ENCODE measurements at places on chromosomes 12 and 14. TPM values are rescaled to one million over a fixed set of nuclear protein-coding genes. Genes with fewer than 3 reads are reported as not detected.

GRCh38 chr14:75165586-75166391 lies 10.6 kb downstream of the TMED10 start:
- no peak for DNase-seq
- H3K4me3 ChIP-seq: peak overlapping the region; percentile 7
- peak overlapping the region; percentile 40 for H3K27ac ChIP-seq

DNA sequence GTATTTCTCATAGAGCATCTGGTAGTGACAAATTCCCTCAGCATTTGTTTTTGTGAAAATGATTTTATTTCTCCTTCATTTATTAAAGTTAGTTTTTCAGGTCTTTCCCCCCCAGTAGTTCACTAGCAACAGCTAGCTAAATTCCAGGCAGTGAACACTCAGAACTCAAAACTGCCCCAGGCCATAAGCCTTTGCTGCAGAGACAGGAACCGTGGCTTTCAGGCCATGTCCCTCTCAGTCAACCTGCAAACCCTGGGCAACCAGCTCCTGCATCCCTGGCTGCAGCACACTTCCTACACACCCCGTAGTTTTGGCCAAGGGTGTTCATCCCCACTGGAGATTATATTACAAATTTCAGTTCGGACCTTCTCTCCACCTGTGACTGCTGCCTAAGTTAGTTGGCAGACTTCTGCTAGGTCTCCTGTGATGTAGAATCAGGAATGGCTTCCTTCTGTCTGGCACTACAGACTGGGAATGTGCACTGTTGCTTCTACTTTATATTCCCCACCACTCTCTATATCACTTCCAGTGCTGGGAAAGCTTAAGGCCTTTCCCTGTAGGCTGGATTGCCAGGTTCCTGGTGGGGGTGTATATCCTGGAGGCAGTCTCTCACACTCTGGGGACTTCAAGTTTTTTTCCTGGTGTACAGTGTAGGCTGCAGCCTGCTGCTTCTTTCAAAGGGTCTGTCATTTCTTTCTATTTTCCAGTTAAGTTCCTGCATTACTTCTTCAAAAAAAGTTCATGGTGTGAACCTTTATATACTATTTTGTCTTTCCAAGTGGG lies 924.4 kb upstream of the LRFN5 start:
- DNase-seq: no peak
- H3K27me3 ChIP-seq: no peaks in the 10 kb centered on the region
- no peak overlapping the region for H3K4me3 ChIP-seq
- no peaks in the 10 kb centered on the region for H3K36me3 ChIP-seq

POTEM gene
- not detected for total RNA-seq

EXOC3L4 gene
- not detected for total RNA-seq

MORN3 gene
- total RNA-seq: not detected

- H3K27ac ChIP-seq: peak overlapping the region; percentile 84
- H3K4me1 ChIP-seq: peaks cover 37% of the 10 kb centered on the region
- H3K4me3 ChIP-seq: no peak overlapping the region
- H3K27me3 ChIP-seq: no peaks in the 10 kb centered on the region
- H3K36me3 ChIP-seq: no peaks in the 10 kb centered on the region
These were observed 31.0 kb downstream of the NINJ2 start for GRCh38 chr12:632102-632696.

- DNase-seq: no peak
- no peaks in the 10 kb centered on the region for H3K27me3 ChIP-seq
- no peaks in the 10 kb centered on the region for H3K36me3 ChIP-seq
- H3K4me1 ChIP-seq: peaks cover 13% of the 10 kb centered on the region
- H3K27ac ChIP-seq: no peak overlapping the region
- no peak overlapping the region for H3K4me3 ChIP-seq
These were observed 12.1 kb upstream of the LRP6 start for GRCh38 chr12:12278899-12279298.

GPR137C gene
- total RNA-seq: not detected

SYCP3 gene
- not detected for total RNA-seq

GRCh38 chr12:25051656-25052195 lies 102.8 kb upstream of the BCAT1 start:
- H3K4me1 ChIP-seq: no peaks in the 10 kb centered on the region
- H3K27me3 ChIP-seq: no peaks in the 10 kb centered on the region
- H3K27ac ChIP-seq: no peak overlapping the region
- no peak for DNase-seq
- H3K4me3 ChIP-seq: no peak overlapping the region
- no peaks in the 10 kb centered on the region for H3K36me3 ChIP-seq

NOS1 gene
- total RNA-seq: 0.21 TPM

MANSC4 gene
- total RNA-seq: not detected

FGF23 gene
- total RNA-seq: not detected

DNA sequence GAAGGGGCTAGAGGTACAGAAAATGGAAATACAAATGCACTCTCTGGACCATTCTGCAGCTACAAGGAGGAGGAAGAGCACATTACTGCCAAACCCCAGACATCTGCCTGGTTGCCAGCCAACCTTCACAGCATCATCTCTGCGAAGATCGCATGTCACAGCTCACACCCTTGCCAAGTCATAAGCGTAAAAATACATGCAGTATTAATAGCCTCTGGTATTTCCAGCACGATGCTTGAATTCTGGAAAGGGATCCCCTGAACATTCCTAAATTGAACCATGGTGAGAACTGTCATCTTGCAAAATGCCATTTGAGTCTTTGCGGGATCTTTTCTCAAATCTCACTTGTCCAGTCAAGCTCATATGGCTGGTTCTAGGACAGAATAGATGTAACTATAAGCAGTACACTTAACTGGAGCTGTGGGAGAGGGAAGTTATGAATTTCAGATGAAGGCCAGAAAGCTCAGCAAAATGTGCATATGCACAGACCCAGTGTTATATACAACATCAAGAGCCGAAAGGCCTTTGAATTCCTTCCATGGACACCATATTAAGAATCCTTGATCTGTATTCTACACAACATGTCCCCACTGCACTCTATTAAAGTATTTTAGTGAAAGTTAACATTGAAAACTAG lies 211.6 kb downstream of the DUSP6 start:
- H3K27me3 ChIP-seq: no peaks in the 10 kb centered on the region
- no peak overlapping the region for H3K27ac ChIP-seq
- H3K36me3 ChIP-seq: no peaks in the 10 kb centered on the region
- H3K4me3 ChIP-seq: no peak overlapping the region

DNA sequence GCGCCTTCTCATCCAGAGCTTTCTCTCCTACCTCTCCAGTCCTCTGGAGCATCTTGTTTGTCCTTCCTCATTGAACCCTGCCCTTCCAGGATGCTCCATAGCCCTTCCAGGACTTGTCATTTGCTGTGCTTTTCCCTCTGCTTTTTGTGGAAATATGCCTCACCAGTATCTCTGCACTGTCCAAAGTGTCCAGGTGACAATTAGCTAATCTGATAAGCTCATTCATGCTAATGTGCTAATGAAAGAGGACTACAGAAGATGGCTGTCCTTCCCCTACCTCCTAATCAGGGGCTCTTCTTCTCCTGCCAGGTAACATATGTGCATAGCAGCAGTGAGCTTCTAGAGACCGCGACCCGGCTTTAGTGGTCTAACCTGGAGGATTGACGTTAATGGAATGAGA lies 58.4 kb upstream of the OTX2 start:
- no peak overlapping the region for H3K4me3 ChIP-seq
- H3K36me3 ChIP-seq: no peaks in the 10 kb centered on the region
- no peaks in the 10 kb centered on the region for H3K4me1 ChIP-seq

KRT79 gene
- total RNA-seq: not detected

CCDC85C gene
- total RNA-seq: 0.64 TPM

GRCh38 chr14:93712838-93713724 lies 75.2 kb downstream of the PRIMA1 start:
- no peak for DNase-seq
- no peak overlapping the region for H3K4me3 ChIP-seq
- H3K4me1 ChIP-seq: no peaks in the 10 kb centered on the region
- no peaks in the 10 kb centered on the region for H3K27me3 ChIP-seq

- no peaks in the 10 kb centered on the region for H3K27me3 ChIP-seq
- no peaks in the 10 kb centered on the region for H3K4me1 ChIP-seq
- H3K36me3 ChIP-seq: no peaks in the 10 kb centered on the region
- H3K4me3 ChIP-seq: no peak overlapping the region
- no peak overlapping the region for H3K27ac ChIP-seq
These were observed 33.5 kb downstream of the RAD51B start for GRCh38 chr14:67852926-67853604.

SIX1 gene
- 1.1 TPM for total RNA-seq

HOXC10 gene
- not detected for total RNA-seq

FOXG1 gene
- not detected for total RNA-seq

GRCh38 chr14:45156067-45156466 lies 20.3 kb downstream of the FANCM start:
- no peak overlapping the region for H3K4me3 ChIP-seq
- H3K36me3 ChIP-seq: no peaks in the 10 kb centered on the region

OR6S1 gene
- total RNA-seq: not detected

- H3K4me1 ChIP-seq: no peaks in the 10 kb centered on the region
- H3K36me3 ChIP-seq: no peaks in the 10 kb centered on the region
- no peak overlapping the region for H3K4me3 ChIP-seq
- H3K27ac ChIP-seq: no peak overlapping the region
- no peak for DNase-seq
These were observed 199.6 kb upstream of the OTX2 start for GRCh38 chr14:57009585-57010515.

- no peak for DNase-seq
- H3K27me3 ChIP-seq: no peaks in the 10 kb centered on the region
- no peak overlapping the region for H3K4me3 ChIP-seq
- H3K4me1 ChIP-seq: no peaks in the 10 kb centered on the region
These were observed 232.5 kb upstream of the NOS1 start for GRCh38 chr12:117593815-117594400.

- no peak overlapping the region for H3K27ac ChIP-seq
- H3K4me3 ChIP-seq: no peak overlapping the region
- H3K27me3 ChIP-seq: no peaks in the 10 kb centered on the region
- H3K36me3 ChIP-seq: no peaks in the 10 kb centered on the region
- H3K4me1 ChIP-seq: no peaks in the 10 kb centered on the region
These were observed 178.6 kb downstream of the BCAT1 start for GRCh38 chr12:24770334-24770733.

DNA sequence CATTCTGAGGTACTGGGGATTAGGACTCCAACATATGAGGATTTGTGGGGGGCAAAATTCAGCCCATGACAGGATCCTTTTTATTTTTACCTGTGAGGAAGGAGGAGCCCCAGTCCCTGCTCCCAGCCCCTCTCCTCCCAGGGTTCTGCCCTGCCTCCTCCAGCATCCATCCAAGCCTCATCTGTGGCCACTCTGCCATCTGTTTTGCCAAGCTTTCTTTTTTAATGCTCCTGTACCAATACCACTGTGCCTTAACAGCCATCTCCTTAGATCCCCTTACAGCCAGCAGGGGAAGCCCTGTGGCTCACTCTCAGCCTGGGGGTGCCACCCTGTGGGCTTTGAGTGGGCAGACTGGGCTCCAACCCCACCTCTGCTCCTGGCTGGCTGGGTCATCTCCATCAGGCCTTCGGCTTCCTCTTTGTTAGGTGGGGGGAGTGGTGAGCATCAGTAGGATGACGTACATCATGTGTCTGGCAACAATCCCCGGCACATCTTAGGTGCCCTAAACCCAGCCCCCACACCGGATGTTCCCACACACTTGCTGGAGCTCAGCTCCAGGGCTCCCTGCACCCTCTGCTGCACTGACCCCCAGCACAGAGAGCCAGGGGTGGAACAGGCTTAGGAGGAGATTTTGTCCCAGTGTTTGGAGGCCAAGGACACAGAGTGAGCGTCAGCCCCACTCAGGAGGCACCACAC lies 40.2 kb downstream of the CYP46A1 start:
- DNase-seq: no peak
- no peaks in the 10 kb centered on the region for H3K36me3 ChIP-seq
- H3K4me1 ChIP-seq: no peaks in the 10 kb centered on the region
- H3K4me3 ChIP-seq: no peak overlapping the region
- no peaks in the 10 kb centered on the region for H3K27me3 ChIP-seq

DNA sequence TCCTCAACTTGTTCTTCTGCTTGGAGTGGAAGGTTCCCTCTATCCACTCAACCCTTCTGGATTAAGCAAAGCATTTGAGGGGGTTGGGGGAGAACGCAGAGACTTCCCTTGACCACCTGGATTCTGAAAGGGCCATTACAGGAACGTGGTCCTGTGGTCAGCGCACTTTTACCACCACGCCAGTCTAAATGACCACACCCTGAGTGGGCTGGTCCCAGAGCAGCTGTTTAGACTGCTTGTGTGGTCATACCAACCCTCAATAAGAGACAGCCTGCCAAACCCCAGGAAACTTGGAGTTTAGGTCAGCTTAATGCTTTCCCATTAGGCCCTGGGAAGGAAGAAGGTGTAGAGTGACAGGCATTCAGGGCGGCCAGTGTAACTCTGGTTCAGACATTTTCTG lies 165.5 kb upstream of the ATP2B1 start:
- no peaks in the 10 kb centered on the region for H3K4me1 ChIP-seq
- no peaks in the 10 kb centered on the region for H3K36me3 ChIP-seq
- H3K27me3 ChIP-seq: no peaks in the 10 kb centered on the region
- no peak overlapping the region for H3K27ac ChIP-seq
- no peak for DNase-seq

DNA sequence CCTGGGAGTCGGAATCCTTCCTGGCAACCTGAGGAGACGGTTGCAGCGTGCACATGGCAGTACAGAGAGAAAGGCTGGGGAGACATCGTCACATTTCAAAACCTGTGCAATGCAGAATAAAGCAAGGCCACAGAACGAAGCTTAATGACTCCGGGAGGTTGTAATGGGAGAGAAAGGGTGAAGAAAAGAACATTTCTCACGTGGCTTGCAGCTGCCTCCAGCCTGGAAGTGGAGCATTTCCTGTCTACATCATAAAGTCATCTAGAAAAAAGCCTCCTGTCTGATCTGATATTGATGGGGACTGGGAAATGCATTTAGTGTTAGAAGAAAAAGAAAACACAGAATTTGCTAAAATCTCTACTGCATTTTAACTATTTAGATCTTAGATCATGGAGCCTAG lies 209.3 kb downstream of the TMEM132C start:
- no peaks in the 10 kb centered on the region for H3K36me3 ChIP-seq
- H3K4me3 ChIP-seq: no peak overlapping the region
- H3K4me1 ChIP-seq: no peaks in the 10 kb centered on the region
- H3K27me3 ChIP-seq: no peaks in the 10 kb centered on the region
- no peak overlapping the region for H3K27ac ChIP-seq

MIP gene
- total RNA-seq: not detected

- H3K27ac ChIP-seq: no peak overlapping the region
- no peaks in the 10 kb centered on the region for H3K27me3 ChIP-seq
- no peaks in the 10 kb centered on the region for H3K36me3 ChIP-seq
- no peaks in the 10 kb centered on the region for H3K4me1 ChIP-seq
- no peak for DNase-seq
These were observed 4.8 kb downstream of the PRKCH start for GRCh38 chr14:61326146-61326545.

DNA sequence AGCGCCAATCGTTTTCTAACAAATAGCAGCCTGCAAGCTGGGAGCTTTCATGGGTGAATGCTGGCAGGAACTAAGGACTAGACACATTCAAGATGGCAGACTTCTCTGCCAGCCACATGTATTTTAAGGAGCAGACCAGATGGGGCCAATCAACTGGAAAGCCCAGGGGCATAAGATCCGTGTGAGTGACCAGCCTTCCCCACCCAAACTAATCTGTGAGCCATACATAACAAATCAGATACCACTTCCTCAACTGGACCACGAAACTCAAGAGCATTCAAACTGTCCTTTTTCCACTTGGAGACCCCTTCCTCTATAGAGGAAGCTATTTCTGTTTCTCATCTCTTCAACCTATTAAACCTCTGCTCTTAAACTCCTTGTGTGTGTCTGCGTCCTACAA lies 9.7 kb downstream of the TCL1B start:
- no peaks in the 10 kb centered on the region for H3K27me3 ChIP-seq
- H3K36me3 ChIP-seq: no peaks in the 10 kb centered on the region

Measured in ascending aorta (tissue), 2 donors.